NCI-H345 (cell line): ENCODE measurements at places on chromosomes 2 and 18.

GRCh38 chr2:108931372-108931771 lies 57.6 kb downstream of the EDAR start:
- no peak for DNase-seq

DNA sequence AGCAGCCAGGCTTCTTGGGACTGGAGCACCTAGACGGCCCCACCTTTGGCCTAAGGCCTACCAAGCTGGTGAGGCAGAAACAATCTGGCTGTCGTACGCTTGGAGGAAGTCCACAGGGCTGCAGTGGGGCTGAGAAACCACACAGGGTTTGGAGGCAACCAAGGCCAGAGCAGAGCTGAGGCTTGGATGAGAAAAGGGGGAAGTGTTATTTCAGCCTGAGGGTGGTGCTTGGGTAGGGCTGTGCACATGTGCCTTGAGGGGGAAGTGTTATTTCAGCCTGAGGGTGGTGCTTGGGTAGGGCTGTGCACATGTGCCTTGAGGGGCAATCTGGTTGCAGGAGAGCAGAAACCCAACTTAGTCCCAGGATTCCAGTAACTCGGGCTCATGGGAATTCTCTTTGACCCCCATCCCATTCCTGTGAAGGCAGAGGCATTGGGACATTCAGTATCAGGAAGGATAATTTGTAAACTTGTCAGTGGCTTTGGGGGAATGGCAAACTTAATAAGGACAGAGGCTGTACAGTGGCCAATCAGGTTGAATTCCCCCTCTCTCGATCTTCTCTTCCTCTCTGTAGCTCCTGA lies 971 bp upstream of the FBXO41 start:
- no peak for DNase-seq

- DNase-seq, result no peak
These were observed 23.9 kb downstream of the ZNF236 start for GRCh38 chr18:76846217-76846616.

- peak; percentile 5 for DNase-seq
These were observed 236.1 kb upstream of the MEIS1 start for GRCh38 chr2:66198873-66199272.

DNA sequence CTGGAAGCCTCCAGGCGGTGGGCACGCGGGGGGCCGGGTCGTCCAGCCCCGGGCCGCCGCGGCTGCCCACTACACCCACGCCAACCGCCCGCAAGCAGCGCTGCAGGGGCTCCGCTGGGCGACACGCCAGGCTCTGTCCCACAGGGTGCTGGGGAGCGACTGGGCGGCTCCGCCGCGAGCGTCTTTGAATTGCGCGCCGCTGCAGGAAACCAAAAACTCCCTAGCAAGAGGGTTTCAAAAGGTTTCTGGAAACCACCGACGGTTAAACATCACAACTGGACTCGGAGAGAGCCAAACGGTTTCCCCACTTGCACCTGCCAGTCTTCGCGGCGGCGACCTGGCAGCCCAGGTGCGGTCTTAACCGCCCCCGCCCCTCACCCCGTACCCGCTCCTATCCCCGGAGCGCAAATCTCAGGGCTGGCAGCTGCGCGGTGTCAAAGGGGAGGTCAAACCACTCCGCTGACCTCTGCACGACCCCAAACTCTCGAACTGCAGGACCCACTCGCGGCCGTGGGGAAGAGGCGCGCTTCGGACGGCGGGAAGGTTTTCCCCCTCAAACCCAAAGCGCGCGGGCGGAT lies 1.0 kb downstream of the CXCR4 start:
- DNase-seq, result peak; percentile 60

GRCh38 chr18:31574359-31574758 lies 17.3 kb upstream of the TTR start:
- DNase-seq, result no peak

DNA sequence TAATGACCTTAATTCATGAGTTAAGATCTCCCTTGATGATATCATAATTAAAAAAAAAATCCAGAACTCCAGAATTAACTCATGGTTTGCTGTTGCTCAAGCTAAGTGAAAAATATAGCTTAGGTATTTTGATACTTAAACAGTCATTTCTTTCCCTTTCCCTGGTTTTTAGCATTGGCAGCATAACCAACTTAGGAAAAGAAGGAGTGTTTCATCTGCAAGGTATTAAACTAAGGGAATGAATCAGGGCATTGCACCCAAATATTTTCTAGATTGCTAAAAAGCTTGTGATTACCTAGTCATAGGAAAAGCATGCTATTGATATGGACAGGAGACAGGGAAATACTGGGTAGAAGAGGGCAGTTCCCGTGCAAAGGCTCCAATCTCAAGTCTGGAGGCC lies 207.2 kb downstream of the LRP1B start:
- DNase-seq, result no peak

DNA sequence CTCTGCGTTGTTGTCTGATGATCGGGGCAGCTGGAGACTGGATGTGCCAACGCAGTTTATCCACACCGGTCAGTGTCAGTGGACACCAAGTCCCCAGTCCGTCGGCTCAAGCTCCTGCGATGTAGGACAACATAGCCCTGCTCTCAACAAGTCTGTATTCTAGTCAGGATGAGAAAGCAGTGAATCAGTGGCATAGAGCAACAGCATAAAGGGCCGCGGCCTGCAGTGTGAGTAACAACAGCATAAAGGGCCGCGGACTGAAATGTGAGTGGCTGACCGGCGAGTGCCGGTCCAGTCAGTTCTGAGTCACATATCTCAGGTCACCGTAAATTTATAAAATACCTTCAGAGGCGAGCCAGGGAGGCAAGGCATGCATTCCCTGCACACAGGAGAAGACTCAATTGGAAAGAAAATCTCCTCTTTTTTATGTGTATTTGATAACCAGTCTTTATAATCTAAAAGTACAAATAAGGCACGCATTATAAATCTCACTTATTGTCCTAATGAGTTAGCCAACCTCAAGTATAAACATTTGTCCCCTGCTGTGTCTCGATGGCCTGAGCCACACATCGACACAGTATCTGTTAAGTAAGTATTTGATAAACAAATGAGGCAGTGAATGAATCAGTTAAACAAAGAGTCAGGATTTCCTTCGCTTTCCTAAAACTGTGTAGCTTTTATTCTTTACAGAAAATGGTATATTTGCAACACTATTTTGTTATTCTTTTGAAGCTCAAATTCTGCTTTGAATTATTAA lies 33.8 kb upstream of the NFATC1 start:
- DNase-seq, result no peak

GRCh38 chr2:101463911-101464641 lies 10.8 kb downstream of the RFX8 start:
- DNase-seq, result no peak

DNA sequence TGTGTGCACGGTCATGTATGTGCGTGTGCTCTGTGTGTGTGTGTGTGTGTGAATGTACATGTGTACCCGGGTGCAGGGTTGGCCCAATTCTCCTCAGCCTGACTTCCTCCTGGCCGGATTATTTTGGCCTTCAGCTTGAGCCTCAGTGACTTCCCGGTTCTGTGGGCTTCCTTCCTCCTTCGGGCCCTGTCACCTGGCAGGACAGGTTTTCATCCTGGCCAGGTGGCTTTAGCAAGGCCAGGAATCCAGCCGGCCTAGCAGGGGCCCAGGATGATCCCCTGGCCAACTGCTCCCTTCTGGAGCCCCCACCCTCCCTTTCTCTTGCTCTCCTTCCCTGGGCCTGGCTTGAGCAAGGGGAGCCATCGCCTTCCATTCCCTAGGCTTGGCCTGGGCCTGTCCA lies 140.5 kb downstream of the INHBB start:
- no peak for DNase-seq

- DNase-seq, result no peak
These were observed 1302.3 kb upstream of the CHAC2 start for GRCh38 chr2:52465287-52465686.

- DNase-seq, result no peak
These were observed 265.1 kb downstream of the NOL4 start for GRCh38 chr18:33959609-33960008.

DNA sequence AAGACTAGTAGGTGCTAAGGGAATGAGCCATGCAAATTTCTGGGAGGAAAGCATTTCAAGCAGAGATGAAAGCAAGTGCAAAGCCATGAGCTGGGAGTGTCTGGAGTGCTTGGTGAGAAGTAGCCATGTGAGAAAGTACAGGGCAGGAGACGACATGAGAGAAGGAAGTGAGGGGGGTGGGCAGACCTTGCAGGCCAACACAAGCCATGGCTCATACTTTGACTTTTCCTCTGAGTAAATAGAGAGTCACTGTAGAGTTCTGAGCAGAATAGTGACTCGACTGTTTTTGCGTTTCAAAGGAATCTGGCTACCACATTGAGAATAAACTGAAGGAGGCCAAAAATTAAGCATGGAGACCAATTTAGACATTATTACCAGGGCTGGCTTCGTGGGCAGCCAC lies 42.2 kb downstream of the SCN2A start:
- DNase-seq, result no peak

GRCh38 chr18:43277164-43277600 lies at the start of gene SYT4:
Gene SYT4, minus strand, starts transcription at chr18:43277490. Its CDS starts 209 bp downstream, at chr18:43277281.
- DNase-seq, result peak; percentile 81

DNA sequence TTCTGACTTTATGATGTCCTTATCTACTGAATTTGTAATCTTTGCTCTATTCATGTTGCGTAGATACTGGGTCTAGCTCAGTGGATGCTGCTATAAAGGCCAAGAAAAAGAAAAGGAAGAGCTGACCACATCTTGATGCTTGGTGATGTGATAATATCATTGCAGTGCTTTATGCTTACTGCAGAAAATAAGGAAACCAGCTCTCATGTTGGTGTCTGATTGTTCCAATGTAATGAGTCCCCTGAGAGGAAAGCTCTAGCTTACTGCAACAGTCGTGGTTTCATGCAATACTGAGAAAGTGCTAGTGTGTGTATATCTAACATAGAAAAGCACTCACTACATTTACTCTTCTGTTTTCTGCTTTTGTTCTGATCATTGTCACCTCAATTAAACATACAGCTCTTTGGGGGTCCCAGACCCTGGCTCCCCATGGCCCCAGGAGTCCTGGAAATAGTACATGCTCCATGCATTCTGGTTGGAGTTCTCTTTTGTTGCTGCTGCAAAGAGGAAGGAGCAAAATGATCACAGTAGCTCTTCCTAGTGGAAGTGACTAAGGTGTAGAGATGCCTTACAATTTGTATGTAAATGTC lies 338.8 kb downstream of the CYRIA start:
- no peak for DNase-seq

DNA sequence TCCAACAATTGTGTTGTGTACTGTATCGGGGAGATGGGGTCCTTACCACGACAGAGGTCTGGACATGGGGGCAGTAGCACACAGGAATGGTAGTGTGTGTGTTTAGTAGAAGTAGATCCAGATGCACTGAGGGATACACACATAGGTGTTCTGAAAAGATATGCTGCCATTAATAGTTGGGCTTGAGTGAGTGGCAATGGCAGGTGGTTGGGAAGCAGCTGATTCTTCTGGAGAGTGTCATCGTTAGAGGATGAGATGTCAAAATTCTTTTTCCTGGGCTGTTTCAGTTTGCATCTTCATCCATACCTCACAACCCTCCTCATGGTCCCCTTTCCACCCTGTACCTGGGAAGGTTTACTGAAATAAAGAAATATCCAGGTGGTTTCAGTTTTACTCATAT lies 66.6 kb downstream of the UGGT1 start:
- DNase-seq, result no peak

GRCh38 chr18:67549946-67550345 lies 33.4 kb upstream of the DSEL start:
- DNase-seq, result no peak

DNA sequence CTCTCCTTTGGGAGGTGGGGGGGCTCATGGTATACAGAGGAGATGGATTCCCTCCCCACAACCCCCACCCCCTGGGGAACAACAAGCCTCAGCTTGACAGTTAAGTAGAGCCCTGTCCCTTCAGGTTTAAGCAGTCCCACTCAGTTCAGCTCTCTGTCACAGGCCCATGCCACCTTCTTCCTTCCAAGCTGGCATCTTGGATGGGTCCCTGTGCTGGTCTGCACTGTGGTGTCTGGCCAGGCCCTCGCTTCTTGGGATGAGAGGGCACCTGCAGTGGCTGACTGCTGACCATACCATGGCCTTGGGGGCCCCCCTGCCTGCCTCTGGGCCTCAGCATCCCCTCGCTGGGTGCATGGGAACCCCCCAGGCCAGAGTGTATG lies 20.4 kb upstream of the GPR17 start:
- DNase-seq, result no peak

- no peak for DNase-seq
These were observed 53.8 kb downstream of the TEX44 start for GRCh38 chr2:231646476-231646875.

GRCh38 chr2:108446703-108447102 lies 2.3 kb upstream of the GCC2 start:
- peak; percentile 64 for DNase-seq

DNA sequence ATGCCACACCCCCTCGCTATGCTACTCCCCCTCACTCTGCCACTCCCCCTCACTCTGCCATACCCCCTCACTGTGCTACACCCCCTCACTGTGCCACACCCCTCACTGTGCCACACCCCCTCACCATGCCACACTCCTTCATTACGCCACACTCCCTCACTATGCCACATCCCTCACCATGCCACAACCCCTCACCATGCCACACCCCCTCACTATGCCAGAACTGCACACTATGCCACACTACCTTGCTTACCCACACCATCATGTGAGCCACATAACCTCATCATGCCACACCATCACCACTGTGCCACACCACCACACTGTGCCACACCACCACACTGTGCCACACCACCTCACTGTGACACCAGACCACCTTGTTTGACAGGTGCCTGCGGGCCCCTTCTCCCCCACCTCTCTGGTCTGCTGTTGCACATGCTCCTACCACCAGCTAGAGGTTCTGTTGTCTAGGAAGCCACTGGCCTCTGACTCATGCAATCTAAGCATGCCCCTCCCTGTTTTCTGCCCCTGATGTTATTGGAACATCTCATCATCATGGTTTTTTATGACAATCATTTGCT lies 22.0 kb downstream of the MARCHF4 start:
- DNase-seq, result no peak

GRCh38 chr18:56028514-56028913 lies 440.5 kb upstream of the TCF4 start:
- no peak for DNase-seq

- no peak for DNase-seq
These were observed 80.4 kb downstream of the TGFA start for GRCh38 chr2:70473101-70473722.

DNA sequence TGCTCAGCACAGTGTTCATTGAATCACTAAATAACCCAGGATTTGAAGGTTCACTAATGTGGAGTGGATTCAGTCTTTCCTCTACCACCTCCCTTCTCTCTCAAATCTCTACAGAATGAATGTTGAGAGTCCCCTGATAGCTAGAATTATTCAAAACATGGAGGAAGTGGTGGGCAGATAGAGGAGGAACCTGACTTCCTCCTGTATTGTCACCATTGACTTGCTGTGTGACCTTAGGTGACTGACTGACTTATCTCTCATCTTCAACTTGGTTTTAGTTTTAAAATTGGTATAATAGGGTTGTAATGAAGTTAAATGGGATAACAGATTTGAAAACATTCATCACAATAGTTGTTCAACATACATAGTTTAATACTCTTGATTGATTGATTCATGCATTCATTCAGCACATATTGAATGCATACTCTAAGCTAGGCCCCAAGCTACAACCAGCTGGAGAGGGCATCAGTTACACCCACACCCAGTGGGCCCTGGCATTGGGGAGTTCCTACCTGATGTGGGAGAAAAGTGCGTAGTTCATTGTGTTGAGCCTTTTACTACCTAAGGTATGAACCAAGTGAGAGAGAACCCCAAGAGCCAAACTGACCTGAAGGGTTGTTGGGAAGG lies 96.0 kb downstream of the WDR7 start:
- no peak for DNase-seq

GRCh38 chr2:68653034-68653433 lies 9.7 kb downstream of the PROKR1 start:
- no peak for DNase-seq

GRCh38 chr2:14936426-14936825 lies 303.9 kb downstream of the LRATD1 start:
- DNase-seq, result no peak

GRCh38 chr2:58906081-58906645 lies 665.0 kb upstream of the FANCL start:
- no peak for DNase-seq
